Activated CD8-positive, alpha-beta memory T cell treated with anti-CD3 and anti-CD28 coated beads for 4 hours (primary cell): ENCODE measurements at places on chromosomes 1 and 21.

DNA sequence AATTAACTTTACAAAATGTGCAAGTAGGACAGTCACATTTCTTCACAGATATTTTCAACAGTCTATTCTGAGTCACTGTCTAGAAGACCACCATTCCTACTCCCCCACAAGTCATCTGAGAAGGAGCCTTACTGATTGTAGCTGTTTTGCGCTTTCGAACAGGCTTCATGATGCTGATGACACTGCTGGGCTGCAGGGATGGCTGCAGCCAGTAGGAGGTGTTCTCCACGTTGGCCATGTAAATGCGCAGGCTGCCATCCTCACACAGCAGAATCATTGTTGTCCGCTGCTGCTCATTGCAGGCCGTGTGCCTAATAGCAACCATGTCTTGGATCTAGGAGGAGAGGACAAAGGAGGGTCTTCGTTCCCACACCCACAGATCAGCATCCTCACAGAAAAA lies 56.9 kb downstream of the UBR4 start:
- DNase-seq, result no peak

- DNase-seq, result no peak
These were observed 7.4 kb downstream of the FOXD3 start for GRCh38 chr1:63329621-63330330.

DNA sequence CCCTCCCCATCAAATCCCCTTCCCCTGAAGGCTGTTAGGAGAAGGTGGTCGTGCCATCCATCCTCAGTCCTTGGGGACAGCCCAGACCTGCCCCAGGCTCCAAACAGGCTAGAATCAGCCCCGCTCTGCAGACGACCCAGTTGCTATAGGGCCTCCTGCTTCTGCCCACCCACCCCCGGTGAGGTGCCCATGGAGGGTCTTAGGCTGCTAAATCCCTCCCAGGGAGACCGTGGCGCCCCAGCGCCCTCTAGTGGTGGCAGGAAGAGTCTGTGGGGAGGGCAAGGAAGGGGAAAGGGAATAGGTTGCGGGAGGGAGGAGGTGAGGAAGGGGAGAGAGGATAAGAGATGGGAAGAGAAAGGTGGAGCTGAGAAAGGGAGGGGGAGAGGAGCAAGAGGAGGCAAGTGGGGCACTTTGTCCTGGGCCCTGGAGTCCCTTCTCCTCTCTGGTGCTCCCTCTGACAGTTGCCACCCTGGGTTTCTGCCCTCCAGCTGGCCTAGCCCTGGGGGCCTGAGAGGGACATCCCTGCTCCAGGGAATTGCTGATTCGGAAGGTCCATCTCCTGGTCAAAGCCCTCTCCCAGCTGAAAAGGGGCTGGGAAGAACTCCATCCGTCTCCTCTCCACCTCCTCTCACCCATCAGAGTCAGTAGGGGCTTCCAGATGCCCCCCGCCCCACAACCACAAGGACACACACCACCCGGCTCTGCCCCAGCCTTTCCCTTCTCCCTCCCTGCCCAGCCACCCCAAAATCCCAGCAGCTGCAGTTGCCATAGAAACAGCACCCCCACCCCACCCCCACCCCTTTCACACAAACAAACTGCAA lies 55.4 kb downstream of the CAMK2N1 start:
- DNase-seq, result no peak

DNA sequence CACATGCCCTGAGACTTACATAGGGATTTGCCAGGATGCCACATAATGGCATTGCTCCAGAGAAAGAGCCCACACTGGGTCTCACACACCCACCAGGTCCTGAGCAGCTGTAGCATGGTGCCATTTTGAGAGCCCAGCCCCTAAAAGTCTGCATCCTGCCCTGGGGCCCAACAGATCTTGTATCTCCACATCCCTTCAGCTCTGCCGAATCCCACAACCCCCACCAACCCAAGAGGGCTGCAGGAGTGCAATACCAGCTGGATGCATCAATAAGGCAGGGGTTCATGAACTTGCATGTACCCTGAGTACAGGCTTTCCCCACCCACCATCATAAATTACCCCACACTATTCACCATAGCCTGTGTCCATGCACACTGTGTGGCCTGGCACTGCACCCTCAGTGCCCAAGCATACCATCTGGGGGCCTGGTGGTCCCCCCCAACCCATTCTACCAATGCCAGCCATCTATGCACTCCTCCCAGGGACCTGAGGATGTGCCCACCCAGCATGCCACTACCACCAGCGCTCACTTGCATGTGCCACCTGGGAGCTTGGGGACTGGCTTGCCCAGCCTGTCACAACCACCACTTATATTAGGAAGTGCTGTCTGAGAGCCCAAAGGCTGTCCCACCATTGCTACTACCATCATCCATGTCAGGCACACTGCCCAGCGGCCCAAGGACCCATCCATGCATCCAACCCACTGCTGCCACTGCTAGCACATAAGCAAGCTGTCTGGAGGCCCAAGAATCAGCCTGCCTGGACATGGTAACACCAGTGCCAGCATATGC lies 4.1 kb upstream of the KRTAP12-2 start:
- no peak for DNase-seq

DNA sequence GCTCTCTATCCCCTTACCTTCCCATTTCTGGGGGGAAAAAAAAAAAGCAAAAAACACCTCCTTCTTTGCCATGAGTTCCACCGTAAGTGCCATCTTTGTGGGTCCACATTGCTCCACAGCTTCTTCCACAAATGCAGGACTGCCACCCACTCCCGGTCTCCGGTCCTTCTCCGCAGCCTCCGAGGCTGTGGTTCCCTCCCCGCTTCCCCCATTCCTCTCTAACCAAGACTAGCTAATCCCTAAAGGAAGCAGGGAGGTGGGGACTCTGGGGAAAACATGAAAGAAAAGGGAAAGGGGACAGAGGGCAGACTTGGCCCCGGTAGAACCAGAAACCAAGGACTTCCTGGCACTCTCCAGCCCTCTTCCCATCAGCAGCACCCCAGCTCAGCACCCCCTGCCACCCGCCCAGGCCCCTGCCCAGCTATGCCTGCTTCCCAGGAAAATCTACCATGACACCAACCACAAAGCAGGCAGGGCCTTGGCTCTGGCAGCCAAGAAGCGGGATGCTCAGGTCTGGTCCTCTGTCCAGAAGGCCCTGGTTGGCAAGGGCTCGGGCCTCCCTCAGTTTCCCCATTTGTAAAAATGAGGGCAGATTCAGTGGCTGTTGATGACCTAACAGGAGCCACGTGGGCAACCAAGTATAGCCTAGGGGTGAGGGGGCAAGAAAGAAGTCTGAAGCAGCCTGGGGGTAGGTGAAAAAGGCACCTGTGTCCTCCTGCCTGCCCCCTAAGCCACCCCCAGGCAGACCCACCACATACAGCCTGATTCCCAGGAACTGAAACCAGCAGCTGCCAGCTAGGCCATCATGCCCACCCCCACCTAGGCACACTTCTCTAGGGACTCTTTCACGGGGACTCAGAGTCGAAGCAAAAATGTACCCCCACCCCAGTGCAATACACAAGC lies 2.5 kb downstream of the EPHA2 start:
- no peak for DNase-seq

- no peak for DNase-seq
These were observed 28.8 kb downstream of the EDN2 start for GRCh38 chr1:41455479-41456332.

DNA sequence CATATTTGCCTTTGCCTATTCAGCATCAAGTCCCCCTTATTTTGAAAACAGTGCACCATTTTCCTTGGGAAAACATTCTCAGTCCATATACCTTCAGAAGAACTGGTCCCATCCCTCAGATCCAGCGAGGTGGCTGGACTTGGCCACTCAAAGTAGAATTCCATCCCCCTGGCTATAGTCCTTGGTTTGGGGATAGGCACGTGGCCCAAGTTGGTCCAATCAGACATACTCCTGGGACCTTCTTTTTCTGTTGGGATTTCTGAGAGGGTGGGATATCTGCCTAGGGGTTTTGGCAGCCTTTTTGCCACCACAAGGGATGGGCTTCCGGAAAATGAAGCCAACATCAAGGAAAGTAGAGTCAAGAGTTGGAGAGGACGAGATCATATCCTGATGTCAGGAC lies 10.7 kb upstream of the MATN1 start:
- no peak for DNase-seq

GRCh38 chr21:41960386-41960785 lies 6.6 kb upstream of the C2CD2 start:
- DNase-seq, result no peak

GRCh38 chr1:61839679-61840078 lies 97.4 kb downstream of the PATJ start:
- no peak for DNase-seq

DNA sequence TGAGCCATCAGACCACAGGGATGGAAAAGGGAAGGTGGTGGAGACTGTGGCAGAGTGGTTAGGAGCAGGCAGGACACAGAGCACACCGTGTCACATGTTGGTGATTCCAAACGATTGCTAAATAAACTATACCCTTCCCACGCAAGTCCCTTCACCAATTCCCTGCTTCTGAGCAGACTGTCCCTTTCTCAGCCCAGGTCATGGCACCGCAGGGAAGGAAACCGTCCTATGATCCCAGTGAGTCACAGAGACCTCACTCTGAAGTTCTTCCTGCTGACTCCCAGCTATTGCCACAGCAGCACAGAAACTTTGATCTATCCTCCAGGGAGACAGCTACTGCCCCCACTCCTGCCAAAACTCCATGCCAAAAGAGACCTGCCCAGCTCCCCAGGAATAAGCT lies 19.2 kb downstream of the RIMS3 start:
- DNase-seq, result no peak

- no peak for DNase-seq
These were observed 7.9 kb upstream of the PIK3CD start for GRCh38 chr1:9643351-9644256.
